ENCODE measurements at places on chromosomes 16 and 17. TPM values are rescaled to one million over a fixed set of nuclear protein-coding genes. Genes with fewer than 3 reads are reported as not detected.

HOXB9 gene
- under 0.01 TPM for total RNA-seq

UMOD gene
- total RNA-seq, result not detected

CACNG1 gene
- total RNA-seq, result not detected

CDH5 gene
- not detected for total RNA-seq

Measured in IMR-90 (cell line).